ENCODE measurements at places on chromosomes 6 and 20.

DNA sequence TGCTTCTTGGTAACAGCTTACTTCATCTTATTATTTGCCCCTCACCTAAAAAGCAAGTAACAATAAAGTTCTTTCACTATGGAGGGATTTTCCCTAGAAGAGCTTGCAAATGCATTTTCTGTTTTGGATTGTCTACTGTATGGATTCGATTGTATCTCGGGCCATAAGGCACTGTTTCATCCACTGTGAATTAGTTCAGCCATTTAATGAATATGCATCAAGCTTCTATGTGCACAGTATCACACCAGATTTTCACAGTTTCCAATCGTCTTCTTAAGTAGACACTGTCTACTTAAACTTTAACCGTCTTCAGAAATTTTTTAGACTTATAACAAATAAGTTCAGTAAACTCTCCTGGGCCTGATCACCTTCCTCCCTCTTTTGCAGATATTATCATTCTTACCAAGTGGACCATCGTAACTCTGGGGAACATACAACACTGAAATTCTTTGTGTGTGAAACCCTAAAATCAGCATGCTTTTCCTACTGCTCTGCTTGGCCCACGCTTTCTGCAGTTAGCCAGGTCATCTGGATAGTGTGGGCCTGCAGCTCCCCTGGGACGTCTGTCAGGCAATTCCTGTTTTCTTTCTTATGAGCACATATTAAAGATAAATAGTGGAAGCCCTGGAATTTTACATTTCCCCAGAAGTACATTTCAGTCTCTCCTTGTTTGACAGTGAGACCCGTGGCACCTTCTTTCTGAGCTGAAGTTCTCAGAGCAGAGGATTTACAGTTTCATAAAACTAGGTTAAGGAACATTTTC is 136.5 kb upstream of the PDE10A start:
- no peak for DNase-seq

GRCh38 chr20:37989601-37990295 is 43.5 kb downstream of the TTI1 start:
- no peak for DNase-seq

- DNase-seq, result no peak
Observed at GRCh38 chr6:28943223-28943556, 19.4 kb upstream of the TRIM27 start.

- DNase-seq, result no peak
Observed at GRCh38 chr6:54087721-54088120, 23.5 kb upstream of the MLIP start.

- no peak for DNase-seq
Observed at GRCh38 chr20:12860619-12861247, 148.0 kb upstream of the SPTLC3 start.

- no peak for DNase-seq
Observed at GRCh38 chr6:30042476-30042875, 18.6 kb upstream of the POLR1H start.

DNA sequence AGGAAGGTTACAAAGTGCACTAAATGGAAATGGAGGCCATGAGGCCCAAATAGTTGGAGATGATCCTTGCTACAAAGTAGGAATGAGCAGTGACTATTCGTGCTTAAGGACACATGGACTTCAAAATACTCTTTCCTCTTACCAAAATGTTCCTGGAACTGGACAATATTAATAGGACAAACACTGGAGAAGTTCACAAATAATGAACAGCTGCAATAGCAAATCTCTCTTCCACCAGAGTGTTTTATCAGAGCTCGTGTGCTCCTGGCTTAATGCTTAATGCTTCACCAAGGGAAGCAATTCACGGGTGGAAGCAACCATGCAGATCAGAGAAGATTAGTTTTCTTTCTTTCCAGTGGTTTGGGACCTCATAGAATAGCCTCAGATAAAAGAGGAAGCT is 435.4 kb downstream of the BCKDHB start:
- DNase-seq, result no peak

DNA sequence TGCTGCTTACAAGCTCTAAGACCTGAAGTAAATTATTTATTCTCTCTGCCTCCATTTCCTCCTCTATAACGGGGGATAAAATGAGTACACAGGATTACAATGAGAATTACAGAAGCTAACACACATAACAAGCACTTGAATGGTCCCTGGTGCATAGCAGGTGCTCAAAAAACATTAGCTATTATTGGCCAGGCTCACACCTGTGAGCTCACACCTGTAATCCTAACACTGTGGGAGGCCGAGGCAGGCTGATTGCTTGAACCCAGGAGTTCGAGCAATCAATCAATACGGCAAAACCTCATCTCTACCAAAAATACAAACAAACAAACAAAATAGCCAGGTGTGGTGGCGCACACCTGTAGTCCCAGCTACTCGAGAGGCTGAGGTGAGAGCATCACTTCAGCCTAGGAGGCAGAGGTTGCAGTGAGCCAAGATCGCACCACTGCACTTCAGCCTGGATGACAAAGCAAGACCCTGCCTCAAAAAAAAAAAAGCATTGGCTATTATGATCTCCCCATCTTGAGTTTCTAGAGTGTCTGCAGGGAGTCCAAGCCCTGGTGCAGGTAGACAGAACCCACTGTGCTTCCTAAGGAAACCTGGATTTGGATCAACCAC is 68.1 kb downstream of the PREX1 start:
- DNase-seq, result no peak

DNA sequence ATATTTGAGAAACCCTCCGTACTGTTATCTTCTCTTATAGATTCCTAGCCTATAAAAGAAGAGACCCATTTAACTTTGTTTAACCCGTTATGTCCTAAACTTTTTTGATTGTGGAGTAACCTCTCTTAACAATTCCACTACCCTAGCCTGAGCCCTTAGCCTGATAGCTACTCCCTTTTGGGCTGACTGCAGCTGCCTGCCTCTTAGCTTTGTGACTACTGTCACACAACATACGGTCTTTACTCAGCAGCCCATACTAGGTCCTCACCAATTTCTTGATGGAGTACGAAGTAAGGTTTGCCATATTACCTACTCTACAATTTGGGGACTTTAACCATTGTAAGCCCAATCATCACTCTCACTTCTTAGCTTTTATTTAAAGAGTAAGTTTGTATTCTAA is 72.7 kb downstream of the QRSL1 start:
- no peak for DNase-seq

- no peak for DNase-seq
Observed at GRCh38 chr6:97440590-97441176, 157.7 kb upstream of the MMS22L start.

Measured in activated CD4-positive, CD25-positive, alpha-beta regulatory T cell treated with anti-CD3 and anti-CD28 coated beads, Interleukin-2, amount 50 U/mL, for 72 hours (primary cell).